NCI-H345 (cell line): ENCODE measurements at places on chromosomes 1 and 21.

DNA sequence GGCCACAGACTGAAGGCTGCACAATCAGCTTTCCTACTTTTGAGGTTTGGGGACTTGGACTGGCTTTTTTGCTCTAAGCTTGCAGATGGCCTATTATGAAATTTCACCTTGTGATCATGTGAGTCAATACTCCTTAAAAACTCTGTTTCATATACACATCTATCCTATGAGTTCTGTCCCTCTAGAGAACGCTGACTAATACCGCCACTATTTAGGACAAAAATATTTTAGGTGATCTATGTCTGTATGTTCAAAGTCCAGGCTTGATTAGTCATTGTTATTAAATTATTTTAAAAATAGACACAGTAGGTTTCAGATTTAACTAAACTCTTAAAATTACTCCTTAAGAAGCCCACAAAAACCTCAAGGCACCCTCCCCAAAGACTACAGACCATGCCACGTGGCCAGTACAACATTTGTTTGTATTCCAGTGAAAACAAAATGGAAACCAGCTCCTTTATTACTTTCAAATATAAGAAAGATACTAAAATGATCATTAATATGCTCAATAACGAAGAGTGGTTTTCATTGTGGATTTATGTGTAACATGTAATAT lies 63.1 kb downstream of the TMPRSS15 start:
- no peak for DNase-seq

GRCh38 chr1:91578320-91579109 lies 77.9 kb downstream of the CDC7 start:
- DNase-seq = no peak

DNA sequence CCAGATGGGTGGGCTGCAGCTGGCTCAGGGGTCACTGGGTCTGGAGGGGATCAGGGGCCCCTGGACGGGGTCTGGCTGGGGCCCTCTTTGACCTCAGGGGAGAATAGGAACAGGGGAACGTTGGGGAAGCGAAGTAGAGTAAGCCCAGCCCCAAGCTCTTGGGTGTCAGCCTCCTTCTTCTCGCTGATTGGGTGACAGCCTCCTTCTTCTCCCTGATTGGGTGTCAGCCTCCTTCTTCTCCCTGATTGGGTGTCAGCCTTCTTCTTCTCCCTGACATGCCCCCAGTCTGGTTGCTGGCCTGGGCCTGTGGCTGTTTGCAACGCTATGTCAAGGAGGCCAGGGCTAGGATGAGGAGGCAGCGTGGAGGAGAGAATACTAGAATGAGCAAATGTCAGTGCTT lies 76.7 kb upstream of the CASZ1 start:
- no peak for DNase-seq

GRCh38 chr1:29682919-29683295 lies 446.6 kb downstream of the PTPRU start:
- DNase-seq = peak; percentile 61

DNA sequence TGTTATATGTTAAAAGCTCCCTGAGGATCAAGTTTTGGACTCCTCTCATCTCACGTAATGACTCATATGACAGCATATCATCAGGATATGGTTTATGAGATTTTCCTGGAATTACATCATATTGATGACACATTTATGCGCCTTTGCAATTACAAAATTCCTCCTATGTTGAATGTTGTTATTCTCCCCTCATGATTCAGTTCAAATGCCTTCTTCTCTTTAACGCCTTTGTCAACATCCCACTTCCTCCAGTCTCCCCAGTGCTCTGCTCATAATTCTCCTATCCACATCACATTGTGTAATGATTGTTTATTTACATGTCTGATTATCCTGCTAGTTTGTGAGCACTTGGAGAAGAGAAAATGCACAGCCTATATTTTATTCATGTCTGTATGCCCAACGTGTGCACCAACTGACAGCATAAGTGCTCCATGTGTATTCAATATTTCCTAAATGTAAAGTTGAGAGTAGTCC lies 80.9 kb upstream of the BACH1 start:
- no peak for DNase-seq

DNA sequence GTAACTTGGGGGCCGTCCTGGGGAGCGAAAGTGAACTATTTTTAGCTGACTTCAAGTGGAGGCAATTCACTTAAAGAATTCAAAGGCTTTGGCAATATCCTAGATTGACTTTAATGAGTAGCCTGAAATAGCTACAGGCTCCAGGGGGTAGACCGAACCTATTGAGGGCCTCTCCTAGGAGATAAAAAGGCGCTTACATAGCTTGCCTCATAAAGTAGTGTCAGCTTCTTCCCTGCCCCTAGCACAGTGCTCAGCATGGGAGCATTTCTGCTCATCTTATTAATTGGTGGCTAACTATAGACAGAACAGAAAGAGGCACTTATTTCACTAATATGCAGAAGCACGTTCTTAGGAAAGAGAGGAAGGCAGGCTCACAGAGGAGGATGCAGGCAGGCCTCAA lies 12.3 kb upstream of the CTNNBIP1 start:
- DNase-seq = no peak

DNA sequence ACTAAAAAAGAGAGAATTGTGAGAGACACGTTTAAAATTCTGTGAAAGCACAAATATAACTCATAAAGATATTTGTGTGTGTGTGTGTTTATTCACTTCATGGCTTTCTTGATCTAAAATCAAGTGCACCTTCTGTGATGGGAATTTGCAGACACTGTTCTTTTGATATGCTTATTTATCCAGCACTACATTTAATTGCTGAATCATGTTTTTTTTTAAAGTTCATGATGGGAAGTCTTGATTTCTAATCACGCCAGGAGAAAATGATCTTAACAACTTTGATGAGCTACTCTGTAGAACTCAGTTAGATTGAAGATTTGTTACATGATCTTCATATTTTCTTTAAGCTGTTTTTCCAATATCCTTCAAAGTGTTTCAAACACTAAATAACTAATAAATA lies 35.0 kb downstream of the KCNT2 start:
- no peak for DNase-seq

GRCh38 chr1:53285969-53286760 lies 41.7 kb downstream of the LRP8 start:
- DNase-seq = no peak

DNA sequence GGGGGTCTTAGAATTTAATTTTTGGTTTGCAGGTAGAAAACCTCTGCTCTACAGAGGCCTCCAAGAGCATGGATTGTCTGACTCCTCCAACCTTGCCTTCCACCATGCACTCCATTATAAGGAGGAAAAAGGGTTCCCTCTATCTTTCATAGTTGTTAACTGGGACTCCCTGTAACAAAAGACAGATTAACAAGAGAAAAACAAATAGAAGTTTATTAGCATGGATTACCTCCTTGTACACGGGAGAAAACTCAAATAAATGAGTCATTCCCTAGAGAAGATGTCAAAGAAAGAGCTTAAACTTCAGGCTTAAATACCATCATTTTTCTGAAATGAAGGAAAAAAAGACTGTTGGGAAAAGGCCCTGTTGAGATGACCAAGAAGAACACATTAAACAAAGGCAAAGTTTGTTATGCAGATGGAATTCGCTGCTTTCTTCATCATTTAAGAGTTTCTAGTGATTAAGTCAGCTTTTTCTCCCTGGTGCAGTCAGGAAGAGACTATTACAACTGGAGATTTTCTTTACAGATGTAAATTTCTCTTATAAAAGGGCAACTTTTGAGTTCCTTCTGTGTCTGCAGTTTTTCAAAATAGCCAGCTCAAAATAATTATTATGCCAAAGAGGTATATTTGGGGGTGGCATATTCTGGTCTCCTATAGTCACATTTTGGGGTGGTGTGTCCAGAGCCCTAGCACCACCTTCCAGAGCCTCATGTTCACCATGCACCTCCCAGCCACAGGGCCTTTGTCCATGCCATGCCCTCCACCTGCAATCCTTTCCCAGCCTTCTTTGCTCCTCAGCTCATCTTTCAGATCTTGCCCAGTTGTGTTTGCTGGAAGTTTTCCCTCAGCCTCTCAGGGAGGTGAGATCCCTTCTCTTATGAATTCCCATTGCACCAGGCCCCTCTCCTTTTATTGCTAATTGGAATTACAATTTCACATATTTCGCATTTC lies 63.1 kb upstream of the KLHDC7A start:
- DNase-seq = no peak

DNA sequence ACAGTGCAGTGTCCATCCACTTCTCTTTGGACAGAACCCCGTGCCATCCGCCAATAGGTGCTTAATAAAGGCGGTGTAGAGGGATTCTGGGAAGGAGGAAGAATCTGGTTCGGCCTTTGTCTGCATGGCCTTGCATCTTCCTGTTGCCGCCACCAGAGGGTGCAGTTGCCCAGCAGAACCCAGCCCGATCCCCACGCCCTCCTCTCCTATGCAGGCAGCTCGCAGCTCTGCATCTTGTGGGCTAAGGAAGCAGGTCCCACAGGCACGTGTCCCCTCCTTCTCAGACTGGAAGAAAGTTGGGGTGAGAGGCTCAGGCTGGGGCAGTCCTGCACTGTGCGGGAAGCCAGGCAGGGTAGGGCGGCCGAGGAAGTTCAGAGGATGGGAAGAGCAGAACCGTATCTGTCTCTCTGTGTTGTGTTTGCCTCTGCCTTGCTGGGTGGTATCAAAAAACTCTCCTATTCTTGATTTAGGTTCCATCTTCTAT lies 20.8 kb downstream of the NAV1 start:
- DNase-seq = peak; percentile 79

- DNase-seq = no peak
These were observed 66.3 kb upstream of the LRRC8D start for GRCh38 chr1:89754518-89754917.

- DNase-seq = no peak
These were observed 271.3 kb upstream of the RGS18 start for GRCh38 chr1:191886977-191887376.

- no peak for DNase-seq
These were observed 392.4 kb downstream of the RPS6KC1 start for GRCh38 chr1:213443415-213443814.

- no peak for DNase-seq
These were observed 3.0 kb downstream of the CDK11A start for GRCh38 chr1:1721201-1721600.

DNA sequence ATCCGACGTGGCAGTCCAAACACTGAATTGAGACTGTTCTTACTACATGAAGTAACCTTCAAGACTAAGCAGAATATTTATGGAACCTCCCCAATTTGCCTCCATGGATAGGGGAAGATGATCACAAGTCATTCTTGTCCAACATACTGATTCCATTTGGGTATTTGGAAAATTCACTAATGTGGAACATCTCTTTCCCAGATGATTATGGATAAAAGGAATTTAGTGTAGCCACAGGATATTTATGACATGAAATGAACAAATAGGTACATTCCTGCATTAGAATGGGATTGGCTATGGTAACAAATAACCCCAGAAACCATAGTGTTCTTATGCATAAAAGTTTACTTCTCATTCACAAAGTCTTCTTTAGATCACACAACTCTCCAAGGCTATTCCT lies 40.2 kb upstream of the SGIP1 start:
- DNase-seq = no peak

DNA sequence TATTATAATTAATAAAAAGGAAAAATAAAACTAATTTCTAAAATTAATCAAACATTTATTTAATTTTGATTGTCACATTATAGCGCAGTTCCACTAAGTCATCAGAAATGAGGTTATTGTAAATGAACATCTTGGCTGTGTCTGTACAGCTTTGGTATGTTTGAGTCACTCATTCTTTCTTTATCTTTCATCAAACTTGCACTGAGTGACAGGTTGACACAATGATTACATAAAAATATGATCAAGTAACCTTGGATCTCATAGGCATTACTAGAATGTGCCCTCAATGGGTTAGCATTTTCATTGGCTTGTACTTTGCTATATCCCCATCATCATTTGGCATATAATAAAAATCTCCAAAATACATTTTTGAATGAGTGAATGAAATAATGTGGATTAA lies 1353.2 kb upstream of the ADGRL2 start:
- DNase-seq = no peak

DNA sequence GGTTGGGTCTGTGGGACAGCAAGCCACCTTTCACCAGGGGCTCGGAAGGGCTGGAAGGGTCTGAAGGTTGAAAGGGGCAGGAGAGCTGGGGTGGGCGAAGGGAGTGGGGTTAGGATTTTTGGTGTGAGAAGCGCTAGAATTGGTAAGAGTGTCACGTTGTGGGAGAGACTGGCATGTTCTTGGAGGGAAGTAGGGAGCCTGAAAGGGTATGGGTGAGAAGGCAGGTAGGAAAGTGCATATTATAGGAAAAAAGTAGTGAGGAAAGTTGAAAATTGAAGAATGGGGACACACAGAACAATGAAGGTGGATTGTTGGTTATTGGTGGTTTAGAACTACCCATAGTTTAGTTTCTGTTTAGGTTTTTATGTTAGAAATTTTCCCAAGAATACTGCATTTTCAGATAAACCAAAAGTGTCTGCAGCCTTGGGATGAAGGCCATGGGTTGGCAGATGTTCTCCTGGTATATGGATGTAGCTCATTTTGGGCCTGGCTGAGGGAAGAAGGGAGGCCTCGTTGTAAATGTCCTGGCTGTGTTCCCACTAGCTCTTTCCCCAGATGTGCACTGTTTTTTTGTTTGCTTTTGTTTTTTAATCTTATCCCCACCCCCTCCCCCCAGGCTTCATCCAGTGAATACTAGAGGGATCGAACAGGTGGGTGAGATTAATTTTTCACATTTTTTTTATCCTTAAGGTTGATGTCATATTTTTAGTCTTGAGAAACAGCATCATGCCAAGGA lies 1.2 kb downstream of the LRRC42 start:
- DNase-seq = no peak

DNA sequence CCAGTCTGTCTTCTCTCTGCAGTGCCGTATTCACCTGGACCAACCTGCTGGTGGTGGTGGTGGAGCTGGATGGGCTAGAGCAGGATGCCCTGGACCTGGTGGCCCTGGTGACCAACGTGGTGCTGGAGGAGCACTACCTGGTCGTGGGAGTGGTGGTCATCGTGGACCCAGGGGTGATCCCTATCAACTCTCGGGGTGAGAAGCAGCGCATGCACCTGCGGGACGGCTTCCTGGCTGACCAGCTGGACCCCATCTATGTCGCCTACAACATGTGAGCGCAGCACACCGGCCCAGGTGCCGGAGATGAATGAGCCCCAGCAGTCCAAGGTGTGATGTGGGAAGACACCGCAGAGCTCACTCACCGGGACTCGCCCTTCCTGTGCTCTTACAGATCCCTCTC lies 37.5 kb downstream of the S100B start:
- no peak for DNase-seq

DNA sequence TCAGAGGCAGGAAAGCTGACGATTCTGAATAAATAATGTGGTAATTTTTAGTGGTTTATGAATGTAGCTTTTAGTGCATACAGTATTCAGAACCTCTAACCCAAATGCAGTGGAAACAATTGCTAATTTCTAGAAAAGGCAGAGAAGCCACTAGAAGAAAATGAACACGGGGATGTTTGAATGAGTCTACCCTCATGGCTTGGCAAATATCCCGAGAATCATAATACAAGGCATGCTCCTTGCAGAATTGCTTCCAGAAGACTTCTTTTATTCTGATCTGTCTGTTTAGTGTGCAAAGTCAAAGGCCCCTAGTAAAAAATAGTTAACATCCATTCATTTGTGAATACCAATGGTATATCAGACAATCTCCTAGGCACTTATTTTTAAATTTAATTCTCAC lies 246.8 kb downstream of the LMO4 start:
- DNase-seq = no peak
